Hepatocyte (in vitro differentiated cells): ENCODE measurements at places on chromosomes 7 and 10. TPM values are rescaled to one million over a fixed set of nuclear protein-coding genes. Genes with fewer than 3 reads are reported as not detected.

The GCC1 gene
- 15.4 TPM in 2 replicates for total RNA-seq

GRCh38 chr7:106421181-106421762, 136.5 kb upstream of the NAMPT start:
- peak; percentile 72 for DNase-seq

GRCh38 chr10:127850944-127851343, 41.8 kb downstream of the CLRN3 start:
- no peak for DNase-seq

DNA sequence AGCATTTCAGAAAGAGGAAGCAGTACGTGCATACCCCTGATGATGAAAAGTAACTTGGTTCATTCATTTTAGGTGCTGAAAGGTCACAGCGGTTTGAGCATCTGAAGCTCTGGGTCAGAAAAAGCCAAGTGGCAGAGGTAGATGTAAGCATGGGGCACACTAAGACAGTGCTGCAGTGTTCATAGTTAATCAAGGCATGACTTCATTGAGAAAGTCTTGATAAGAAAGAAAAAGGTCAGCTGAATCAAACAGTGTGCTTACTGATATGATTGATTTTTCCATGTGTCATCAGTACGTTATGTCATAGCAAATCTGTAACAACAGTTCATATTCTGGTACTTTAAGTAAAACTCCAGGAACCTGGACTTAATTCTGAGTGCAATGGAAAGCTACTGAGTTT, 107.7 kb upstream of the PCLO start:
- DNase-seq: no peak
